ENCODE measurements at places on chromosomes 4 and X.

DNA sequence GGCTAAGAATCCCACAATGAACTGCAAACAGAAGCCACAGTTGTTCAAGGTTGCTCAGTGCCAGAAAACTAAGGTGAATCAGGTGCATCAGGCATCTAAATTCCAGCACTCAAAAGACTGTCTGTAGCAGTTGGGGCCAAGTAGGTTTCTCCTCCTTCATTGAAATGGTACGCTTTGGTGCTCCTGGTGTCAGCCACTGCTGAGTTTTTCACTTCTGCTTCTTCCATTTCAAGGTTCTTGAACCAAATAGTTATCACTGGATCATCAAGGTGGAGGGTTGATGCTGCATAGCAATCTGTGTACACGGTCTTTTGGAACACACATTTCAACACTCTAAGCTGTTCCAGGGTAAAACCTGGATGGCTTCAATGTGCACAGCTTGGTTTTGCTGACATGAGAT, 74.4 kb downstream of the TMA16 start:
- no peak for DNase-seq

DNA sequence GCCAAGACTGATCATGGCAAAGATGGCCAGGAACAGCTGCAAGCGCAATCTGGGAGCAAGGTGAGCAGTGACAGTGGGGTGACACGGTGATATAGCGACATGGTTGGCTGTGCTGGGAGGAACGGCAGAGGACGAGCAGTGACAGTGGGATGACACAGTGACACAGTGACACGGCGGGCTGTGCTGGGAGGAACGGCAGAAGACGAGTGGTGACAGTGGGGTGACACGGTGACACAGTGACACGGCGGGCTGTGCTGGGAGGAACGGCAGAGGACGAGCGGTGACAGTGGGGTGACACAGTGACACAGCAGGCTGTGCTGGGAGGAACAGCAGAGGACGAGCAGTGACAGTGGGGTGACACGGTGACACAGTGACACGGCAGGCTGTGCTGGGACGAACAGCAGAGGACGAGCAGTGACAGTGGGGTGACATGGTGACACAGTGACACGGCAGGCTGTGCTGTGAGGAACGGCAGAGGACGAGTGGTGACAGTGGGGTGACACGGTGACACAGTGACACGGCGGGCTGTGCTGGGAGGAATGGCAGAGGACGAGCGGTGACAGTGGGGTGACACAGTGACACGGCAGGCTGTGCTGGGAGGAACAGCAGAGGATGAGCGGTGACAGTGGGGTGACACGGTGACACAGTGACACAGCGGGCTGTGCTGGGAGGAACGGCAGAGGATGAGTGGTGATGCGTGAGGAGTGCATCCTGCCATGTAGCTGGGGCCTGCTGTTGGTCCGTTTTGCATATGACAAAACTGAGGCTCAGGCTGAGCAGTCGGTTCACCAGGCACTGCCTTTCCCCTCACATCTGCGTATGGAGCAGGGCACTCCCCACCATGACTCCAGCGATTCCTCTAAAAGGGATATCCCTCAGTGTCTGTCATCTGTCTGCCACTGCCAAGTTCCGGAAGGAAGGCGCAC, 36.0 kb upstream of the MXD4 start:
- no peak for DNase-seq

GRCh38 chrX:94831364-94831763, 1157.4 kb downstream of the FAM133A start:
- DNase-seq = no peak

DNA sequence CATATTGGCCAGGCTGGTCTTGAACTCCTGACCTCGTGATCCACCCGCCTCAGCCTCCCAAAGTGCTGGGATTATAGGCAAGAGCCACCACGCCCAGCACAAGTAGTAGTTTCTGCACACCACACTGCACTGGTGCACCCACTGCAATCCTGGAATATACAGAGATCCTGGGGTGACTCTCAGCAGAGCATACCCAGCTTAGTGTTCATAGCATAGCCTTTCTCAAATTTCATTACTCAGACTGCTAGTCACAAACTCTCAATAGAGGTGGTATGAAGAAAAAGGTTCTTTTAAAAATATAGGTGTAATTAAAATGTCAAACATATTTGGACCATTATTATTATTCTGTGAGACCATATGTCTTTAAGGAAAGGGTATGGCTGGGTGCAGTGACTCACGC, 6.2 kb upstream of the ARHGAP10 start:
- DNase-seq = no peak

GRCh38 chr4:3898098-3898497, 131.9 kb downstream of the ADRA2C start:
- no peak for DNase-seq

- no peak for DNase-seq
These were observed 5.4 kb upstream of the PHEX start for GRCh38 chrX:22026731-22027130.

- no peak for DNase-seq
These were observed 30.1 kb downstream of the NOP14 start for GRCh38 chr4:2932951-2933565.

Measured in stimulated activated naive B cell treated with anti-CD40 and anti-IgM and Interleukin-4, amounts not matched to agents 10 μg/mL and 1 μg/mL and 100 μg/mL, for 72 hours (primary cell).